ENCODE measurements at places on chromosomes 7 and 10.

GRCh38 chr7:20797462-20798080 is 10.9 kb upstream of the SP8 start:
- no peak for DNase-seq

DNA sequence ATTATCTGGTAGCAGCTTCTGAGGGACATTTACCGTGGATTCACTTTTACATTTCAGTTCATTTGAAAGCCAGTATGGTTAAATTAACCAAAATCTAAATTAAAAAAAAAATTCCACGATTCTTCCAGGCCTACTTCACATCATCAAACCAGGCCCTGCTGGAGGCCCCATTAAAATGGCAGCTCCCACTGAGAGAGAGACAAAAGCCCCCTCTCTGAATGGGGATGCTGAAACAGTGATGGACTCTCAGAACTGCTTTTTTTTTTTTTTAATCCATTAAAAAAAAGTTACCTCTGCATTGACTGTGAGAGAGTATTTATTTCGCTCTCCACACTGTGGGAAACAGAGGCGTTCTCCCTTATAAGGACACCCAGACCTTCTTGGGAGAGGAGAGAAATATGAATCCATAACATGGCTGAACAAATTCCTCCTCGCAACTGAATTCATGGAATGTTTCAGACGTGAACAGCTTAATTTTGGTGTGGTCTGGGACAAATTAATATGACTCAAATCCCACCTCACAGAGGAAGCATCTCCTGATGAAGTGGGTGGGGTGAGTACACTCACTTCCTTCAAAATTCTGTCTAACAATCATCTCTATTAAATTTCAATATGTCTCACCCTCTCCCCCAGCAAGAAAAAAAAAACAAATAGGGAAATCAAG is 73.5 kb downstream of the SAMD9 start:
- no peak for DNase-seq

DNA sequence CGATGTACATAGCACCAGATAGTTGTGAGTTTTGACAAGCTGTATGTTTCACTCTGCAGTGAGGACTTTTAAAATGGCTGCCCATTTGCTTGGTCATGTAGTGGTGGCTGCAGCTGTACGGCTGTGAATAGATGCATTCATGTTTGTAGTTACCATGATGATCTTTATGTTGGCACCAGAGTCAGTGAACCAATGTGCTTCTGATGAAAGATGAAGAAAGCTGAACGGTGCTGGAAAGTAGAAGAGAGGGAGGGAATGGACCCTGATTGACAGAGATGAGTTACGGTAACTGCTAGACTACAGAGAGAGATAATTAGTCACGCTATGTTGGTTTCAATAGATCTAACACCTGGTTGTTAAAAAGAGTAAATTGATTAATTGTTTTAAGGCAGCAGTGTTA is 256.8 kb downstream of the CELF2 start:
- no peak for DNase-seq

DNA sequence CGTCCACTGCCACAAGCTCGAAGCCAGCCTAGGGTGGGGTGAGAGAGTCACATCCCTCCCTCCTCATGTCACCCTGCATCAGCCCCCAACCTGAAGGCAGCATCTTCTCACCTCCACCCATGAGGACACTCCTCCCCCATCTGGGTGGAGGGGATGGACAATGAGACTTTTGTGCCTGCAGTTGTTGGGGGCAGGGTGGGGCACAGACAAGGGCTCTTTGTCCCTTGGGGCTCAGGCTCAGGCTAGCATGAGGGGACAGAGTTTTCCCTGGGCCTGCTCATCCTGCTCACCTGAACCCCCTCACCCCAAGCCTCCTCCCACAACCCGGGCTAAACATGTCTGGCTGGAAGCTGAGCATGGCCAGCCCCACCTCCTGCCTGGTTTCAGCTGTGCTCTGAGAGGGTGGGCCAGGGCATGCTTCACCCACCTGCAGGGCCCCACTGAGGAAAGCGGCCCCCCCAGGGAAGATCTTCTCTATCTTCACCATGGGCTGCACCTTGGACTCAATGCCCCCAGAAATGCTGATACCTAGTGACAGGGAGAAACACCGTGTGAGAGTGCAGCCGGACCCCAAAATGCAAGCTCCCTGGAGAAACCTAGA is 9.3 kb downstream of the LZTS2 start:
- DNase-seq, result no peak

- DNase-seq, result no peak
Measured at GRCh38 chr7:28890137-28890536, 68.0 kb downstream of the TRIL start.

- no peak for DNase-seq
Measured at GRCh38 chr7:74253331-74253730, 868 bp downstream of the RFC2 start.

GRCh38 chr10:30368065-30368718 is 19.1 kb upstream of the MTPAP start:
- DNase-seq, result no peak

GRCh38 chr10:68242051-68242450 is 10.1 kb upstream of the ATOH7 start:
- no peak for DNase-seq

DNA sequence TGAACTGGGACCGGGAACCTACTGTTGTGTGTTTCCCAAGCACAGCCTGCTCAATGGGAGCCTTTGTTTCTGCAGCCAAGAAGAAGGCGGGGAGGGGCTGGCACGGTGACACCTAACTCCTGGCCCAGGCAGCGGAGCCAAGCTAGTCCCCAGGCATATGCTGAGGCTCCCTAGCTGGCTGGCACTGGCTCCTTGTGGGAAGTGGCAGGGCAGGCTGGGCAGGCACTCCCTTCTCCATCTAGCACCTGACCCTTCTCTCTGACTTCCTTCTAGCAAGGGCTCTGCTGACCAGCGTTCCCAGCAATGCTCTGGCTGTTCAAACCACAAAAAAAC is 325.0 kb downstream of the PLXNA4 start:
- DNase-seq, result no peak

DNA sequence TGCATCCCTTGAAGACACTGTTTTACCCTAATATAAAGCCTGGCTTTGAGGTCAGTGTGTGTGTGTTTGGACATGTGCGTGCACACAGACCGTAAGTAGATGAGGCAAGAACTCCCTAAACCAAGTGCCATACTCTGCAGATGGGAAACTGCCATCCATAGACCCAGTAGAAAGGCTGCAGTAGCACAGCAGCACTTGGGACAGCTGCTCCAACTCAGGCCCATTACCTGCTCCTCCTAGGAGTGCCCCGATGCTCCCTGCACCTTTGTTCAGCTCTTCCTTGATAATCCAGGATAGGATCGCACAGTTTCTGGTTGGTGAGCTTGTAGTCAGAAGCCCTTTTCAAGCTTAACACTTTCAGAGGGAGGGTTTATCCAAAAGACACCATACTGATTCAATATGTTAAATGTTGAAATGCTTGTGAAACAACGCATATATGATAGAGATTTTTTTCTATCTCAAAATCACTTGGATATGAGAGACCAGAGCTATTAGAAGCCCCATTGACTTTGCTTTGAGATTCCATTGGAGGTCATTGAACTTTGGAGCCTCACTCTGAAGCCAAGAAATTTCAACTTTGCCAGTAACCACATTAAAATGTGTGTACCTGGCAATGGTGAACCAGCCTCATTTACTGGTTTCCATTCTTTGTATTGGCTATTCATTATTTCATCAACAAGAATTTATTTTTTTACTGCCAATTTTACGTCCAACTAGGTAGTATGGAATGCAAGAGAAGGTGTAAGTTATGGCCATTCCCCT is 757.0 kb upstream of the GALNT17 start:
- DNase-seq, result no peak

DNA sequence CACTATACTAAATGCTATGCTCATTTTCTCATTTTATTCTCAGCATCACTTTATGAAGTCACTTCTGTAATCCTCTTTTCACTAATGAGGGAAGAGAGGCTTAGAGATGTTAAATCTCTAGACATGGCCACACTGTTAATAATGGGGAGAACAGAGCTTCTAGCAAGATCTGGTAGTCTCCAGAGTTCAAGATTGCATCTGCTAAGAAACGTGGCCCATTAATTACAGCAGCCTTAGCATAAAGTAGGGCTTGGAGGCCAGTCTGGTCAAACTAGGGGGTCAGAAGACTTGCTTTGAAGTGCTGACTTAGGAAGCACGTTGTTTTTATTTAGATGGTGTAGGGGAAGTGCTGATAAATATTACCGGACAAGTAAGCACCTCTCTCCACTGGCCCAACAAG is 29.3 kb downstream of the ARL4A start:
- DNase-seq, result no peak

- DNase-seq, result no peak
Measured at GRCh38 chr7:14691034-14691433, 211.5 kb downstream of the DGKB start.

- DNase-seq, result peak; percentile 63
Measured at GRCh38 chr10:14560274-14560673, 214.4 kb downstream of the FAM107B start.

- DNase-seq, result no peak
Measured at GRCh38 chr10:71805776-71806703, 32.7 kb upstream of the VSIR start.
